Hair follicular keratinocyte (primary cell): ENCODE measurements at places on chromosomes 16 and 17. TPM values are rescaled to one million over a fixed set of nuclear protein-coding genes. Genes with fewer than 3 reads are reported as not detected.

NIP7 gene
- total RNA-seq: 29.1 and 40.4 TPM in 2 replicates

SCGB1C2 gene
- not detected in 2 replicates for total RNA-seq

ABCC12 gene
- total RNA-seq: not detected in 2 replicates

KRTAP3-1 gene
- total RNA-seq: not detected in 2 replicates

OR2C1 gene
- total RNA-seq: not detected in 2 replicates

SEZ6L2 gene
- 4.6 and 16.2 TPM in 2 replicates for total RNA-seq

ST6GALNAC2 gene
- 62.4 and 139 TPM in 2 replicates for total RNA-seq

SLC6A2 gene
- 0.04 and 0.08 TPM in 2 replicates for total RNA-seq

TMED6 gene
- total RNA-seq: not detected in 2 replicates

CORO6 gene
- 4.8 and 9.9 TPM in 2 replicates for total RNA-seq

WSCD1 gene
- total RNA-seq: not detected in 2 replicates

ATMIN gene
- total RNA-seq: 23.8 and 27.1 TPM in 2 replicates

RNF112 gene
- total RNA-seq: 0.42 and 1.0 TPM in 2 replicates

MT1H gene
- 10.1 TPM in 1 of 2 replicates, not detected in the other for total RNA-seq

PLXDC1 gene
- total RNA-seq: 0.08 TPM in 1 of 2 replicates, not detected in the other

KRT27 gene
- not detected in 2 replicates for total RNA-seq

PERCC1 gene
- 0.16 TPM in 1 of 2 replicates, not detected in the other for total RNA-seq

LYZL6 gene
- not detected in 2 replicates for total RNA-seq

SCNN1G gene
- total RNA-seq: 0.04 and 0.08 TPM in 2 replicates

ALOX12B gene
- total RNA-seq: 0.15 and 2.7 TPM in 2 replicates

TAC4 gene
- not detected in 2 replicates for total RNA-seq

PRRT2 gene
- not detected in 2 replicates for total RNA-seq

TMEM231 gene
- 5.3 and 9.3 TPM in 2 replicates for total RNA-seq

KCNJ2 gene
- total RNA-seq: 0.08 TPM in 1 of 2 replicates, not detected in the other

PRCD gene
- total RNA-seq: 0.84 and 1.4 TPM in 2 replicates

CBFA2T3 gene
- total RNA-seq: 0.11 and 0.23 TPM in 2 replicates

PRSS8 gene
- total RNA-seq: 59.2 and 120 TPM in 2 replicates

EMP2 gene
- 17.0 and 23.0 TPM in 2 replicates for total RNA-seq

ODAD4 gene
- total RNA-seq: 0.39 and 1.6 TPM in 2 replicates

MSLN gene
- total RNA-seq: 0.78 and 3.8 TPM in 2 replicates

PRSS36 gene
- total RNA-seq: 0.16 and 0.19 TPM in 2 replicates

BAHCC1 gene
- 1.8 and 4.0 TPM in 2 replicates for total RNA-seq

REXO5 gene
- total RNA-seq: 2.4 and 9.0 TPM in 2 replicates

SLC46A1 gene
- total RNA-seq: 5.2 and 6.1 TPM in 2 replicates

TMEM235 gene
- not detected in 2 replicates for total RNA-seq

SMIM5 gene
- total RNA-seq: not detected in 2 replicates

KRTAP1-1 gene
- total RNA-seq: not detected in 2 replicates

MYH11 gene
- not detected in 2 replicates for total RNA-seq

CCL8 gene
- total RNA-seq: not detected in 2 replicates

SETD1A gene
- total RNA-seq: 2.6 and 3.5 TPM in 2 replicates

SCRN2 gene
- 33.9 and 41.2 TPM in 2 replicates for total RNA-seq

TNP2 gene
- total RNA-seq: not detected in 2 replicates

KCNJ18 gene
- total RNA-seq: not detected in 2 replicates

NT5C gene
- total RNA-seq: 203 and 206 TPM in 2 replicates

DLX4 gene
- 0.08 and 0.23 TPM in 2 replicates for total RNA-seq

ZG16 gene
- total RNA-seq: not detected in 2 replicates

USP31 gene
- 9.2 and 12.3 TPM in 2 replicates for total RNA-seq

IRX5 gene
- 7.5 and 7.7 TPM in 2 replicates for total RNA-seq

TP53TG3F gene
- not detected in 2 replicates for total RNA-seq

P2RX1 gene
- total RNA-seq: not detected in 2 replicates

TEX19 gene
- 0.08 TPM in 1 of 2 replicates, not detected in the other for total RNA-seq

KCNJ16 gene
- not detected in 2 replicates for total RNA-seq

KRT39 gene
- not detected in 2 replicates for total RNA-seq

EFTUD2 gene
- total RNA-seq: 51.5 and 109 TPM in 2 replicates

KRT28 gene
- total RNA-seq: not detected in 2 replicates

TNFRSF17 gene
- not detected in 2 replicates for total RNA-seq

LDHD gene
- total RNA-seq: 0.53 and 2.7 TPM in 2 replicates
